ENCODE measurements at places on chromosomes 5 and 9.

DNA sequence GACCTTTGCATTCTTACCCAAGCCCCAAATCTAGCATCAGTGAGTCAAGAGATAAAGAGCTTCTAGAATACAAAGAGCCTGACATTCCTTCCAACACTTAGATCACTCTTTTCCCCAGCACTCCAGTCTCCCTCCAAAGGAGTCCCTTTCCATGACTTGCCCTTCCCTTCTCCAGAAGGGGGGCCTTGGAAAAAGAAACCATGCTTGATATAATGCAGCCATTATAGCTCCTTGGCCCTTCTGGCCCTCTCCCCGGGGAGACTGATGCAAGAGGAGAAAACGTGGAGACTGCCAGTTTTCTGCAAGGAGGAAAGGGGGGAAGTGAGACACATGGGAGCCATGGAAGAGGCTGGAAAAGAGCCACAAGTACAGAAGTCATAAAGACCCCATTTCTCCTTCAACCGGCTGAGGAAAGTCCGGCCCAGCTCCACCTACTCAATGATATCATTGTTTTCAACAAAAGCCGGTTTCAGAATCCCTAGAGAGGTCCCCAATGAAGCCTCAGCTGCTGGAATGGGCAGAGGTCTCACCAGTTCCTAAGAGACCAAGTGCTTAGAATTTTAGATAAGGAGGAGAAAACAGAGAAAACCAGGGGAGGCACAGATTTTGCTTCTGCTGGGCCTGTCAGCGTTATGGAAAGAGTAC lies 29.0 kb downstream of the ADAM19 start:
- DNase-seq: no peak

DNA sequence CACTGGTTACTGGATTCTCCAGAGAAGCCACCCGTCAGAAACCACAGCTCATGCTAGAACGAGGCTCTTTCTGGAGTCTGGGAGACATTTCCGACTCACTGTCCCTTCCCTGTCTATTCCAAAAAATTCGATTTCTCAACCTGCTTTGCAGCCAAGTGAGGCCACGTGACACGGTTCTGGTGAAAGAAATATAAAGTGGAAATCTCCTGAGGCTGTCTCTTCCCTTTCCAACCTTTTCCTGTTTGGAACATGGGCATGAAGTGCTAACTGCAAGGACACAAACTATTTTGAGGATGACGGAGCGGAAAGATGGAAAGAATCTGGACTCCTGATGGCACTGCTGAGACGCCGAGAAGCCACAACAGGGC lies 6.1 kb upstream of the PTGS1 start:
- DNase-seq: no peak

- DNase-seq: no peak
These were observed 43.7 kb upstream of the ELOVL7 start for GRCh38 chr5:60887746-60888145.

DNA sequence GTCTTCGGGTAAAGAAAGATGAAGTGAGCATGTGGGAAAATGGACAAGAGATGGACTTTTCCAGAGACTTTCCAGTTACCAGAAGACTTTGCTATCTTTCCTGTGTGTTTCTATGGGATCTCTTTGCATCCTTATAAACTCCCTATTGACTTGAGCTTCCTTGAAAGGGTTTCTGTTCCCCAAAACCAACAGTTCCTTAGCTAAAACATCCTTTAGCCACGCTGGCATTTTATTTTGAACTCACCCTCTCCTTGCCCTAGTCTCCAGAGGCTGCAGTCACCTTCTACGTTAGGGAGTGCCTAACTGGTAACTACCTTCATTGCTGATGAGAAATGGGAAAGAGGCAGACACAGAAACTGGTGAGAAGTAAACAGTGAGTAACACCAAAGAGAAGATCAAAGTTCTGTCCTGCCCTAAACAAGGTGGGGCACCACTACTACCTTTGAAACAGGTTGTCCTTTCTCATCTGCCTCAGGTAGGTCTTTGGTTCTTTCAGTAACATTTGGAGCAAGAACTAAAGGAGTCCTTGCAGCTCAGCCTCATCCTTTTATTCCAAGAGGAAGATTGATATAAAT lies 402.9 kb downstream of the ENC1 start:
- no peak for DNase-seq

DNA sequence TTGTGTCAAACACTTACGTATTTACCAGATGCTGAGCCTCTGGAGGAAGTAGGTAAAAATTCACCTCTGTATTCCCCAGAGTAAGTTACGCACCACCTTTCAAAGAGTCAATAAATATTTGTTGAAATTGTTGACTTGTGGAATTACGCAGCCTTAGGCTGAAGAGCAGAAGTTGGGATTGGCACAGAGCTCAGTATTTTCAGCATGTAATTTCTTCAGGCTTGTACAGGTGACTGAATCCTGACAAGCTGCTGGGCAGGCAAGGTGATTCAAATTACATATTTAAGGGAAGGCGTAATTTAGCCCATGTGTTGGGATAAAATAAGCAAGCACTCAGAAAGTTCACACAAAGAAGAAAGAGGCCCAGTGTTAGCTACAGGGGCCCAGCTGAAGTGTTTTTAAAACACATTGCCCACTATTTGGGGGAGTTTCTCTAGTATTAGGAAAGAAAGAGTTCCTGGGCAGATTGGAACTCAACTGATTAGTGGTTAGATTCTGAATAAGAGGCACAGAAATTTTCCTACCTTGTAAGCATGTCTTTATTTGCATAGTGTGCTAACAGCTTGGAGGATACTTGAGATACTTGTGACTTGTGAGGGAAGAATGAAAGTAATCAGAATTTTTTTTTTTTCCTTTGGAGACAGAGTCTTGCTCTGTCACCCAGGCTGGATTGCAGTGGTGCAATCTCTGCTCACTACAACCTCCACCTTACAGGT lies 165.3 kb upstream of the FBXL7 start:
- no peak for DNase-seq
